ENCODE measurements at places on chromosomes 5 and 9.

DNA sequence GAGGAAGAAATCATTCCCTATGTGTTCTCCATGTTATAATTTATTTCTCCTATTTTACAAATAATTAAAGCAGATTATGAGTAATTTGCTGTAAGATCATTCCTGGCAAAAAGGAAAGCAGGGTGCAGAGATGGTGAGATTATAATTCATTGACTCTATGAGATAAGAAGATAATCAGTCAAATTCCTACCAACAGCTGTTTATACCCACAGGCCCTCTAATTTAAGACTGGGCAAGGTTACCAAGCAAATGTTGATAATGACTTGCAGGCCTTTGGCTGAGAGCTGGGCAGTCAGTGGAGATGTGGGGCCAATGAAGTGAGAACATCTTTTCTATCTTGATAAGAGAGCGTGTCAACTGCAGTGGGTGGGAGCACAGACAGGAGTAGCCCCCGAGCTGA, 222.7 kb downstream of the ICE1 start:
- DNase-seq: no peak

GRCh38 chr5:44486591-44486990, 97.4 kb upstream of the FGF10 start:
- no peak for DNase-seq

- DNase-seq: no peak
Observed at GRCh38 chr9:126377536-126377935, 50.9 kb downstream of the MVB12B start.

- DNase-seq: no peak
Observed at GRCh38 chr9:86187121-86187520, 72.3 kb downstream of the C9orf153 start.

DNA sequence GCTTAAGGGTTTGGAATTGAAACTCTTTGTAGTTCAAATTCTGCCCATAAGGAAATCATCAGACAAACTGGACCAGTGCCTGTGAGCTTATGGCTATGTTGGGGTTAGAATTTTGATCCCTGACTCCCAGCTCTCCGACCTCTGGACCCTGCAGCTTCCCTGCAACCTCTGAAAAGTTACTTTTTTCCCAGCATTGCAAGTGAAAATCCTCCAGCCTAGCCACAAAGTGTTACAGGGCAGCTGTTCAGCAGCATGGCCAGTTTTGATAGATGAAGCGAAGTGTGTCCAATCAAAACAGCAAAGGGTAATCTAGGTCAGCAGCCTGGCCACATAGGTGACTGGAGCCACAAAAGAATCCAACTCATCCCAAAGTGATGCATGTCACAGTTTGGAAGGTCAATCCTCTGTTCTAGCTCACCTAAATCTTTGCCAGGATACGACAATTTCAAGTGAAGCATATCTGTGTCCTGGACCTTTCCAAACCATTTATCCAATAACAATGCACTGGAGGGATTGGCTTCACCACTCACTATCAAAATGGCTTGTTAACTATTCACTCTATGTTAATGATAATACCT, 4.7 kb upstream of the CPEB4 start:
- no peak for DNase-seq

- DNase-seq: no peak
Observed at GRCh38 chr5:58407042-58407719, 52.7 kb downstream of the PLK2 start.

DNA sequence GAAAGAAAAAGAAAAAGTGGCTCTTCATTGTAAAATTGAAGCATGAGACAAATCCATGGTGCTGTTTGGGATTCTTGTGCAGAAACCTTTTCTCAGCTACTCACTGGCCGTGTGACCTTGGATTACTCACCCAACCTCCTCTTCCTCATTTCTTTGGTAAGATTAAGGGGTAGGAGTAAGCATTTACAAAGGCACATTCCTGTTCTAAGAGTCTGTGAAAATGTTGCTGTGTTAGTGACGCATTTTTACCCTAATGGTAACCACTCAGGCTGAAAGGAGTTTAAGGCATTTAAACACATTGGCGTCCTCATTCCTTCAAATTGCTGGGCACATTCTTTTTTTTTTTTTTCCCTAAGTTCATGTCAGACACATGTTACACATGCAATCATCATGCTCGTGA, 4.3 kb downstream of the RAI14 start:
- no peak for DNase-seq

DNA sequence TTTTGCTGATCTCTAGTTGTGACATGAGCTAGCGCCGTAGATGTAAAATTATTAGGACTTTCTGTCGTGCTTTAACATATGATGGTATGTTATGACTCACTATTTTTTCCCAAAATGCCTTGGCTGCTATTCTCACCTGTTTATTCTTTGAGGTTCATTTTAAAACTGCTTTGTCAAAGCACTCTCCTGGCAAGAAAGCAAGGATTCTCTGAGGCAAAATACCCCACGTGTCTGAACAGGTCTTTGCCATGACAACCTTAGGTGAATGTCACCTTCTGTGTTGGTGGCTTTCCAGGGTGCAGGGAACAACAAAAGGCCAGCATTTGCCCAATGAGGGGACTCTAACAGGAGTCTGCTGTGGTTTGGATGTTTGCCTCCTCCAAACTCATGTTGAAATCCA, 30.6 kb upstream of the COL5A1 start:
- DNase-seq: no peak

- DNase-seq: peak; percentile 75
Observed at GRCh38 chr5:56327809-56328208, 94.7 kb upstream of the ANKRD55 start.

DNA sequence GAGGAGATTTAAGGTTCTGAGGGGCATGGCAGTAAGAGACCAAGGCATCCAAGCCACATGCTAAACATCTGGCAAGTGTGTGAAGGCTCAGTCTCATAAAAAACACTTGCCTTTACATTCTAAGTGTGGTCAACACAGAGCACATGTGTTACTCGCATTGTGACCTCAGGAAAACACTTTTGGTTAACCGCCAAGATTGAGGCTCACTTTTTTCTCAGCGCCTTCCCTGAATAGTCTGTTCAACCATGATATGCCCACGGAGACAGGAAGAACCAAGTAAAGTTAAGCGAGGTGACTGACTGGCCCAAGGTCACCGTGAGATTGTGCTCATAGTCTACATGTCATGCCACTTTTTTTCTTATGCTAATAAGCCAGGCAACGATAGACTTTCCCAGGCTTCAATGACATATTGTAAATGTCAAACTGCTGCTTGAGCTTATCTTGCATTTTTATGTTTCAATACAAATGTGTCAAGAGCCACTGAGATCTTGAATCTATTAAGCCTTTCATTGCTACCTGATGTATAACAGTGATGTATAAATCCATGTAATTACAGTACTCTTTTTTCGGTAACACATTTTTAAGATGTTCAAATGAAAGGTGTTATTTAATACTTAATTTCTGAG, 21.1 kb upstream of the IL9 start:
- DNase-seq: no peak

GRCh38 chr9:137128862-137129455, 10.0 kb upstream of the GRIN1 start:
- no peak for DNase-seq

- no peak for DNase-seq
Observed at GRCh38 chr9:98365227-98365669, 109.8 kb upstream of the TBC1D2 start.

DNA sequence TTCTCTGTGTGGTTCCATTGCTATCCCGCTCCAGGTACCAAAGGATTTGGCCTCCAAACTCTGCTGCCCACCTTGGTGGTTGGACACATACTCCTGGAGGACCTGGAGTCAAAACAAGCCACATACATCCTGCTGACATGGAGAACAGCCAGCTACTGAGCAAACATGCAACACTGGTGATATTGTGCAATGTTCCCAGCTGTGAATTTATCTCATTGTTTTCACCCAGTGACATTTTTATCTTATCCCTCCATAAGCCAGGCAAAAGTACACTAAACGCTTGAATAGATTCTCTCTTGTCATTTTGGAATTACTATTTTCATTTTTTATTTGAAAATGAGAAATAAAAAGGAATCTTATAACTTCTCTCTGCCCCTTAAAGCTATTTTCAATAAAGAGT, 11.1 kb upstream of the CTSL start:
- DNase-seq: no peak

GRCh38 chr5:82549263-82549662, 271.1 kb upstream of the RPS23 start:
- no peak for DNase-seq
